ENCODE measurements at places on chromosomes 13 and 19. TPM values are rescaled to one million over a fixed set of nuclear protein-coding genes. Genes with fewer than 3 reads are reported as not detected.
A peak's percentile ranks its signal among the peaks of the same experiment; 100 is the strongest.

- no peak overlapping the region for H3K4me3 ChIP-seq
- DNase-seq: no peak
- H3K27ac ChIP-seq: peak overlapping the region; percentile 11
- peaks cover 55% of the 10 kb centered on the region for H3K36me3 ChIP-seq
- no peaks in the 10 kb centered on the region for H3K27me3 ChIP-seq
Observed at GRCh38 chr13:111270126-111270525, 50.3 kb upstream of the TEX29 start.

GRCh38 chr13:41654796-41655195 lies 197.4 kb downstream of the RGCC start:
- DNase-seq: no peak
- peaks cover 24% of the 10 kb centered on the region for H3K4me1 ChIP-seq
- H3K27me3 ChIP-seq: no peaks in the 10 kb centered on the region
- H3K36me3 ChIP-seq: no peaks in the 10 kb centered on the region
- H3K4me3 ChIP-seq: no peak overlapping the region
- no peak overlapping the region for H3K27ac ChIP-seq

- DNase-seq: no peak
- no peaks in the 10 kb centered on the region for H3K27me3 ChIP-seq
- no peak overlapping the region for H3K4me3 ChIP-seq
- H3K27ac ChIP-seq: no peak overlapping the region
Observed at GRCh38 chr19:7603919-7604318, 8.3 kb downstream of the CAMSAP3 start.

DNA sequence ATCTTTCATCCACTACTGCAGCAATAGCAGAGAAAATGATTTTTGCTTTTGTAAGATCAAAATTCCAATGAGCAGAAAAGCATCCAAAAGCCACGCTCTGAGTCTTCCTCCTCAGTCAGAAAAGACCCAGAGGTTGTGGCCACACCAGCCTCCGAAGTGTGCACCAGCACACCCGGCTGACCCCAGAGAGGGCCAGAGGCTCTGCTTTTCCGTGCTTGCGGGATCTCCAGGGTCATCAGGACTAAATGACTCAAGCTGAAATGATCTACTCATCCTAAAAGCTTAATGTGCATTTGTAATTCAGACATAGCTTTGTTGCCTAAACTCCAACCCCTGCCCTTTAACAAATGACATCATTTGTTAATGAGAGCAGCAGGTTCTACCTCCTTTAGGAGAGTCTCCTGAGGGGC lies 16.5 kb downstream of the RXFP2 start:
- H3K4me1 ChIP-seq: no peaks in the 10 kb centered on the region
- H3K27me3 ChIP-seq: no peaks in the 10 kb centered on the region
- peak; percentile 9 for DNase-seq
- H3K36me3 ChIP-seq: no peaks in the 10 kb centered on the region
- H3K4me3 ChIP-seq: no peak overlapping the region

Gene TUBB4A
- total RNA-seq: 1.5 TPM

Gene NDFIP2
- total RNA-seq: 37.2 TPM

Gene GNG7
- total RNA-seq: 7.6 TPM

Gene ARL11
- total RNA-seq: 1.4 TPM

GRCh38 chr19:10543420-10544241 lies at the start of gene ATG4D:
TSS of gene ATG4D (plus strand) at chr19:10543904. CDS start at chr19:10544091, 187 bp downstream.
- H3K27me3 ChIP-seq: no peaks in the 10 kb centered on the region
- H3K4me1 ChIP-seq: peaks cover 15% of the 10 kb centered on the region
- peak within 1 kb of the TSS; percentile 76 for H3K4me3 ChIP-seq
- H3K36me3 ChIP-seq: peaks cover 18% of the 10 kb centered on the region

DNA sequence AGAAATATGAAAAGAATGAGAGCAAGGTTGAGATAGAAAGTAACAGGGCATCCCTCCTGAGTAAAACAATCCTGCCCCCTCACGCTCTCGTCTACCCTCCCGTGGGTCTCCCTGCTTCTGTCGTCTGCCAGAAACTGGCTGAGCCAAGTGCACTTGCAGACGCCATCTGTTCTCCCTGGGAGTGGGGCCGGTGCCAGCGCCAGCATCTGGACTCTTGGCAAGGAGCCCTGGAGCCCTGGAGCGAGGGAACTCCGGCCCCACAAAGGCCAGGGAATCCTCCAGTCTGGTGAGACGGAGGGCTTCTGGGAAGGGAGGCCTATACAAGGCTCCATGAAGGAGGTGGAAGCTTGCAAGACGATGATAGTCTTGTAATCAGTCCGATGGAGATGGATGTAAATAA lies 2.3 kb upstream of the TMEM91 start:
- H3K27ac ChIP-seq: no peak overlapping the region
- DNase-seq: peak; percentile 69
- H3K4me1 ChIP-seq: peaks cover 36% of the 10 kb centered on the region
- H3K27me3 ChIP-seq: no peaks in the 10 kb centered on the region

DNA sequence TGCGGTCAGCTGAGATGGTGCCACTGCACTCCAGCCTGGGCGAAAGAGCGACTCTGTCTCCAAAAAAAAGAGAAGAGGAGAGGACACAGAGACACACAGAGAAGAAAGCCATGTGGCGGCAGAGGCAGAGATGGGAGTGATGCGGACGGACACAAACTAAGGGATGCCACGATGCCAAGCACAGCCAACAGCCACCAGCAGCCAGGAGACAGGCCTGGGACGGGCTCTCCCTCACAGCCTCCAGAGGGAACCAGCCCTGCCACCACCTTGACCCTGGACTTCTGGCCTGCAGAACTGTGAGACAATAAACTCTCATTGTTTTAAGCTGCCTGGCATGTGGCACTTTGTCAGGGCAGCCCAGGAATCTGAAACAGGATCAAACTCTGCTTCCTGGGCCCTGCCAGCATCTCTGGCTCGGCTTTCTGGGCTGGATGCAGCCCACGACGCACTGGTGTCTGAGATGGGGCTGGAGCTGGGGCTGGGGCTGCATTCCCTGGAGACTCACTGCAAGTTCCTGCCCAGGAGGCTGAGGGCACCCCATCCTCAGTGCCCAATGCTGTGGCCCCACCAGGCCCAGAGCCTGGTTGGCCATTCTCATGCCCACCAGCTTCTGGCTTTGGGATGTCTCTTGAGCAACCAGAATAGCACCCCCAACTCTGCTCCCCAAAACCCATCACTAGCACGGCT lies 3.0 kb downstream of the F2RL3 start:
- H3K36me3 ChIP-seq: no peaks in the 10 kb centered on the region
- H3K4me1 ChIP-seq: peaks cover 21% of the 10 kb centered on the region
- peak overlapping the region; percentile 67 for H3K27ac ChIP-seq
- H3K27me3 ChIP-seq: no peaks in the 10 kb centered on the region

DNA sequence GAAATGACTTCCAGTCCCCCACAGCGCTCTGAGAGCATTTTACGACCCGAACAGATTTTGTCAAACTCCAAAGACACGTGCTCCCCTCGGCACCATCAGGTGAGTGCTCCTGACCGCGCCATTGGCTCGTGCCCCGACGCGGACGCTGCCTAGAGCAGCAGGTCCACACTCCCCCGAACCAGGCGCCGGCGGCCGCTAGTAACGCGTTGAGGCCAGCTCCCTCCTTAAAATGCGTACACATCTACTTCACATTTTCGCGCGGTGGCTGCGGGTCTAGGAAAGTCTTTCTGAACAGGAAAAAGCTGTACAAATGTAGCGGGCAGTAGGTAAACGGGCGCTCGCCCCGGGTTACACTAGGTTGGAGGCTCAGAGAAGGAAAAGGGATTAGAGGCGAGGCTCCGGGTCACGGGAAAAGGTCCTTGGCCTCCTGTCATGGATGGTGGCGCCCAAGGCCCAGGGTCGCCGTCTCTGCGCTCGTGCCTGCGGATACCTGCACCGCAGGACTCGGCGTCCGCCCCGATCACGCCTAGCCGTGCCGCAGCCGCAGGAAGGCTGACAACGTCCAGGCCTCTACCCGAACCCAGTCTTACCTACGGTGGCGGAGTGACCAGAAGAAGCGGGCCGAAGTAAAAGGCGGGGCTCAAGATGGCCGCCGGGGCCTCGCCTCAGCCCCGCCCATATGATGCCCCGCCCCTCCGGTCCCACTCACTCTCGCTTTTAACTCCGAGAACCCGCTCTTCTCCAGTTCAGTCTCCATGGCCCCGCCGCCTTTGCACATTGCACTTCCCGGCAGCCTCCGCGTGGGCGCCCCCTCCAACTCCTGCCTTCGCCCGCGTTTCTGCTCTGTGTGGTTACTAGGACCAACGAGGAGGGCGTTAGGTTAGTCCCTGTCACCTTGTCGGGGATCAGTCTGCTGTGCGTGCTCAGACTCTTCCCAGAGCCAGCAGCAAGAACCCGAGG lies at the start of gene ESD:
Gene ESD (minus strand): TSS at position 647 of the 960 bp plus-strand sequence. CDS start 5,748 bp downstream, outside the sequence.
- H3K4me3 ChIP-seq: peak within 1 kb of the TSS; percentile 89
- H3K27me3 ChIP-seq: no peaks in the 10 kb centered on the region
- H3K27ac ChIP-seq: peak within 1 kb of the TSS; percentile 95
- peaks cover under 1% of the 10 kb centered on the region for H3K36me3 ChIP-seq
- peak; percentile 93 for DNase-seq

- H3K27ac ChIP-seq: no peak overlapping the region
- DNase-seq: peak; percentile 17
- no peaks in the 10 kb centered on the region for H3K36me3 ChIP-seq
- H3K4me1 ChIP-seq: peaks cover 22% of the 10 kb centered on the region
- H3K27me3 ChIP-seq: no peaks in the 10 kb centered on the region
Observed at GRCh38 chr19:35351411-35352176, 3.9 kb downstream of the FFAR1 start.

- DNase-seq: peak; percentile 69
- no peaks in the 10 kb centered on the region for H3K27me3 ChIP-seq
- H3K4me3 ChIP-seq: no peak overlapping the region
Observed at GRCh38 chr19:19633711-19634515, 5.9 kb upstream of the LPAR2 start.

GRCh38 chr19:22893855-22894270 lies 61.8 kb downstream of the ZNF723 start:
- no peaks in the 10 kb centered on the region for H3K36me3 ChIP-seq
- no peaks in the 10 kb centered on the region for H3K4me1 ChIP-seq
- H3K27ac ChIP-seq: no peak overlapping the region

- no peaks in the 10 kb centered on the region for H3K4me1 ChIP-seq
- no peak overlapping the region for H3K27ac ChIP-seq
- no peaks in the 10 kb centered on the region for H3K36me3 ChIP-seq
- no peak for DNase-seq
- H3K27me3 ChIP-seq: no peaks in the 10 kb centered on the region
- H3K4me3 ChIP-seq: no peak overlapping the region
Observed at GRCh38 chr13:66427458-66427861, 802.7 kb downstream of the PCDH9 start.

Gene FCHO1
- total RNA-seq: 9.0 TPM

Gene THSD8
- not detected for total RNA-seq

GRCh38 chr13:77698201-77699058 lies 943 bp downstream of the SLAIN1 start:
- peak overlapping the region; percentile 93 for H3K4me3 ChIP-seq
- peak overlapping the region; percentile 65 for H3K27ac ChIP-seq
- H3K4me1 ChIP-seq: peaks cover 10% of the 10 kb centered on the region
- no peaks in the 10 kb centered on the region for H3K27me3 ChIP-seq
- no peaks in the 10 kb centered on the region for H3K36me3 ChIP-seq

- no peak for DNase-seq
- H3K4me1 ChIP-seq: no peaks in the 10 kb centered on the region
- no peak overlapping the region for H3K4me3 ChIP-seq
- H3K36me3 ChIP-seq: peaks cover 63% of the 10 kb centered on the region
Observed at GRCh38 chr19:17319473-17320238, 10.3 kb downstream of the DDA1 start.

GRCh38 chr19:31717269-31717923 lies 368.2 kb upstream of the TSHZ3 start:
- H3K27me3 ChIP-seq: no peaks in the 10 kb centered on the region
- no peak overlapping the region for H3K4me3 ChIP-seq
- no peak overlapping the region for H3K27ac ChIP-seq
- no peak for DNase-seq
- H3K36me3 ChIP-seq: no peaks in the 10 kb centered on the region

- no peaks in the 10 kb centered on the region for H3K36me3 ChIP-seq
- peak overlapping the region; percentile 97 for H3K27ac ChIP-seq
- no peak for DNase-seq
- H3K4me3 ChIP-seq: no peak overlapping the region
- peaks cover 16% of the 10 kb centered on the region for H3K4me1 ChIP-seq
Observed at GRCh38 chr19:38266981-38267597, 2.7 kb downstream of the SPINT2 start.

Gene NKPD1
- total RNA-seq: not detected

Gene SIGLEC12
- 3.7 TPM for total RNA-seq
